Bone marrow (tissue), 2 donors: ENCODE measurements at places on chromosomes 6 and 20.

DNA sequence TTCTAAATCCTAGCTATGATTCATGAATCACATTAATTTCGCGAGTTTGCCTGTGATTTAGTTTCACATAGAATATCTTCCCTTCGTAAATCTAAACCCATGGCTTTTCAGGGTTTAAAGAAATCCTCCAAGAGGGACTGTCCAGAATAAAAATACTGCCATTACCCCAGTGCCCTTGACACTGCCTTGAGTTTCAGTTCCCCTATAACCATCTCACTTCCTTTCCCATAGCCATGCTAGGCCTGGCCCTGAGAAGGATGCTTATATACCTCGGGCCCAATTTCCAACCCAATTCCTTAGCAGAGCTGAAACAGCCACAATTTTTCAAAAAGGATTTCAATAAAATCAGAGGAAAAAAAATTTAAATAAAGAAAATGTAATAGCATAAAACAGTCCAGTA is 697.3 kb downstream of the FRK start:
- no peak for DNase-seq

GRCh38 chr6:118377711-118378414 is 170.2 kb upstream of the PLN start:
- no peak for DNase-seq

- DNase-seq = no peak
These were observed 126.2 kb downstream of the FOXO3 start for GRCh38 chr6:108686896-108687295.

DNA sequence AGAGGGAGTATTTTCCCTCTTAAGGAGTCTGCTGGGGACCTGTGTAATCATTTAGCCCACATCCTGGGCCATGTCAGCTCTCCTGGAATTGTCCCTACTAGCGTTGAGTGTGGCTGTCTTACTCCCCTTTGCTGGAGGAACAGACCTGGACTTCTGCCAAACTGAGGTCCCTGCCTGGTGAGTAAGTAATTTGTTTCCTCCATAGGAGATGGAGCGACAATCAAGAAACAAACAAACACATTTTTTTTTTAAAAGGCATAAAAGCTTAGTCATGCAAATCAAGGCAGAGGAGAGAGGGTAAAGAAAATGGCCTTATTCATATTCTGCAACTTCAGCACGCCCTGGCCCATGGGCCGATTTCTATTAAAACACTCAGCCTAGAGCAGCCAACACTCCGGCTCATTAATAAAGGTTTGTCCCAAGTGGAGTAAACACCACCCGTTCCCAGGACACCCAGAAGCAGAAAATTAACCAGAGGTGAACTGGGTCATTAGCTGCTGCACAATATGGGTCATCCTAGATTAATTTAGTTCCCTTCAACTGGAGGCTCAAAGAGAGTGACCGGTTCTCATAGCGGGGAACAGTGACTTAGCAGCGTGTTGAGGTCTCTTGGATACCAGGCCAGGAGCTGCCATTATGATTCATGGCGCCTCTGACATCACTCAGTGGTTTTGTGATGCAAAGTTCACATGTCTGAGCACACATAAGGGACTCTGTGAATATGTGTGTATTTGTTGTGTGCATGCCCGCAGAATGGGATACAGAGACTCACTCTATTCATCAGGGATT is 165.0 kb upstream of the SULF2 start:
- DNase-seq = no peak

GRCh38 chr20:4717816-4718570 is 3.7 kb upstream of the PRND start:
- no peak for DNase-seq

DNA sequence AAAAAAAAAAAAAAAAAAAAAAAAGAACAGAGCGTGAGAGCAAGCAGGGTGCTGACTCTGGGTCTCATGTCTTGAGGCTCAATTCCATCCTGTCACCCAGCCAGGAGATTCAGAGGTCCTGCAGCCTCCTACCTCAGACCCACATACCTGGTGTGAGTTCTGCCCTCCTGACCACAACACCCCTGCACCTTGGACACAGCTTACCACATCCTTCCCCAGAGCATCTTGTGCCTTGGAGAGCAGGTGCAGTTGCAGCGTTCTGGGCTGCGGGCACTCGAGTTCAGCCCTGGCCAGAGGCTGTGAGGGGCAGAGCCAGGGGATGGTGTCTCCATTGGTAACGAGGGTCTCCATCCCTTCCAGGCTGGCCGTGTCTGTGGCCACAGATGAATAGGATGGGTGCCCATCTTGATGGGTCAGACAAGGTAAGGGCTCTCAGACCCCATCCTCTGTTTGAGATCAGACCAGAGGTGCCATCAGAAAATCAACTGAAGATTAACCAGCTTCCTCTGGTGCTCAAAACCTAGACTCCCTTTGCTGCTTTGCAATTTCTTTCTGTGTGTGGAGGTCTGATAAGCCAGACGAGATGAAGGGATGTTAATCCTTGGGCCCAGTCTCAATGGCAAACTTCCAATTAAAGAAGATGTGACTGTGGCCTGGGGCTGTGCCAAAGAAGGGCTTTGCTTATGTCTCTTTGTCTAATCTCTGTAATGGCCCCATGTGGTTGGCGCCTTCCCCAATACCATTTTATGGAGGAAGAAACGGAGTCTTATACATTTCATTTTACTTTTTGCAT is 14.7 kb upstream of the ZNF831 start:
- DNase-seq = no peak

DNA sequence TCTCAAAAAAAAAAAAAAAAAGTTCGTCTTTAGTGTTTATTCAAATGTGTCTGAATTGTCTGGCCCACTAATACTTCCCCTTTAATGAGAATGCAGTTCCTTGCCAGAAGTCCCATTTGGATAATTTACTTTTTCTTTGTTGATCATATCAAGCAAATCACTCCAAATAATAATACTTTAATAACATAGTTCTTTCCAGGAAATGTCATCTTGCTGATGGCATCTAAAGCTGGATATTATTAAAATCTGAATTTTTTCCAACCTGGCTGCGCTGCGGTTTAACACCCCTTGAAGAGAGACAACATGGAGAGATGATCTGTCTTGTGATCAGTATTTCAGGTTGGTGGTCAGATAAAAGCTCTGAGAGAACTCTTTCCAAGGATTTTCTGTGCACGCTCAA is 111.2 kb upstream of the CNKSR3 start:
- DNase-seq = no peak

DNA sequence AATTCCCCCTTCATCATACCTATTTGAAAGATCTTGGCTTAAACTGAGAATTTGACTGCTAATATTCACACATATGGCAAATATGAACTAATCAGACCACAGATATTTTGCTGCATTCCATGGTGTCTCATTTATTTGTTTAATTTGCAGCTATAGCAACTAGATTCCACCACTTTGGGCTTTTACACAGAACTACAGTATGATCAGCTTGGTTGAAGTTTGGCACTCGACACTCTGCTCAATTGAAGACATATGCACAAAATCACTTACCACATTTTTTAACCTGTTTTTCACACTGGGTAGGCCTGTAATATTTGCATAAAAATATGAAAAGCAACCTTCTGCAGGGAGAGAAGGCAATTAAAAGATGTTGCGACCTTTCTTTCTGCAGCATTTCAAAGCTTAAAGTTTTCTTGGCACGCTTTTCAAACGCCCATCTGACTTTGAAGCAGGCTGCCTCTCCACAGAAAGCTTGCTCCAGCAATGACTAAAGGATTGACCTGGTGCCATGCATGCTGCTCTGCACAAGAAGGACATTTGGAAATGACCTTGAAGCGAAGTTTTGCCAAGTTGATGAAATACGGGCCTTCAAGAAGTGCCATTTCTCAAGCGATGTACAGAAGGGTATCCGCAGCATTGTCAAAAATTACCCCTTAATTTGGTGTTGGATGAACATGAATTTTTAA is 126.7 kb downstream of the AIG1 start:
- no peak for DNase-seq

DNA sequence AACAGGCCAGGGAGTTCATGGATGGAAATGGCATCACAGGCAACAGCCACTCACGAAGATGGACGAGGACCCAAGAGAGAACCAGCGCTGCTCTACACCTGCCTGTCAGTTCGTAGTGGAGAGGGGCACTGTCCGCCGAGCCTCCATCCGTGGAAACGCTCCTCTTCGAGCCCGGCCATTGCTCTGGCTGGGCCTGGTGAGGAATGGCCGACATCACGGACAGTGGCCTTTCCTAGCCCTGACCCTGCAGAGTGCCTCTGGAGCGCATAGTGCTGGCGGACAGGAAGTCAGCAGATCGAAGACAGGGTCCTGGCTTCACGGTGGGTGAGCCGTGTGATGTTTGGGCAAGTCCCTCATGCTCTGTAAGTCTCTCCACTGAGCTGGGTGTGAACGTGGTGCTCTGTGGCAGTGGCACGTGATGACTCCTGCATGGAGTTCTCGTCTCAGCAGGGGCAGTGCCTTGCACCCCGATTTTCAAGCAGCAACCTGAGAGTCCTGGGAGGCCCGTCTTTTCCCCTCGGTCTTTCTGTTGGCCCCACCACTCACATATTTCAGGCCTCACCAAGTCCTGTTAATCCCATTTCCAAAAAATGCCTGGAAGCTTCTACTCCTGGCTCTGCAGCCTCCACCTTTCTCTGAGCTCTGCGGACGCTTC is 214.4 kb downstream of the ERMARD start:
- DNase-seq = no peak
